ENCODE measurements at places on chromosomes 5 and 9.

- DNase-seq: no peak
These were observed 65.0 kb downstream of the AGTPBP1 start for GRCh38 chr9:85676790-85677189.

- DNase-seq: no peak
These were observed 188.6 kb upstream of the DMRT1 start for GRCh38 chr9:652914-653313.

GRCh38 chr9:88653911-88654310 is 118.9 kb downstream of the NXNL2 start:
- DNase-seq: no peak

GRCh38 chr5:41279040-41279439 is 65.7 kb upstream of the C6 start:
- DNase-seq: no peak

DNA sequence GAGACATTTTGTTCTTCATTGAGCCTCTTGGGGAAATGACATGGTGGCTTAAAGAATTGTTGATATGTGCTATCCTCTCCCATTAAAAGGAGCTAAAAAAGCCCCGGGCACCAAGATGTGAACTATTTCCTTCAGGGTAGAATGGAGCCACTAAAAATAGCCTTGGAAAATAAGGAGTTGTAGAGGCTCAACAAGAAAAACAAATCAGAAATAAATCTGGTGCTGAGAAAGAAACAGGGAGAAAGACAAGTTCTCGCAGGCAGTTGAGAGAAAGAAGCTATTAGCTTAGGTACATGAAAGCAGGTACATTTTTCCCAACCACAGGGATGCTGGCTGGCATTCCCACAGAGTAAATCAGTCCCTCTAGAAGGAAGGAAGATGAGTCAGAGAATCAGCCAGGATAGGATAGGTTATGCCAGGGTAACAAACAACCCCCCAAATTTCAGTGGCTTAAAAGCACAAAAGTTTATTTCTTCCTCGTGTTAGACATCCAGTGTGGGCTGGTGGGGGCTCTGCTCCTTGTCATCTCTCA is 134.6 kb upstream of the ADRA1B start:
- no peak for DNase-seq

GRCh38 chr9:19631181-19631580 is 157.7 kb downstream of the SLC24A2 start:
- DNase-seq: no peak

GRCh38 chr5:150297934-150298595 is 4.6 kb downstream of the ARSI start:
- DNase-seq: no peak

DNA sequence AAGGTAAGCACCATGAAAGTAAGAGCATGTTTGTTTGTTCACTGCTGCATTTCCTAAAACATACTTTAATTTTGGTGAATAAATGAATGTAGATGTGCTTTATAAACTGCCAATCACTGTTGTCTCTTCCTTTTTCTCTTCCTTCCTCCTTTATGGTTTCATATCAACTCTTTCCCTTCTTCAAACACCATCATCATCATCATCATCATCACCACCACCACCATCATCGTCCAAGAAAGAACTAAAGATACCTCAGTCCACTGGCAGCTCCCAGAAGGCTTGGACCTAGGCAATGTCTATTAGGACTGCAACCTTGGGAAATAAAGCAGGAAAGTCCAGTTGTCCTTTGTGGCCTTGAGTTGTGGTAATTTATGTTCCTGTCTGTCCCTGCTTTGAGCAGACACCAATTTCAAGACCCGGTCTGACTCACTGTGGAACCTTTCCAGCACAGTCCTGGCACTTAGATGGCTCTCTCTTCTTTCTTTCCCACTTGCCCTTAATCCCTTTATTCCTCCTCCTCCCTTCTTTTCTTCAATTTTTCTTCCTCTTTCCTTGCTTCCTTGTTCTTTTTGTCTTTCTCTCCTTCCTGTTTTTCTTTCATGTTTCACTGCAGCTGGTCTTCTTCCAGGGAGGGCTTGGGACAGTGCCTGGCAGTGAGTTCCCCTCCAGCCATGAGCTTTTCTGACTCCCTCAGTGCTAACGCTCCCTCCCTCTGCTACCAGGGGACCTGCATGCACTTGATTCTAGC is 99.3 kb downstream of the ANGPTL2 start:
- no peak for DNase-seq

- DNase-seq: no peak
These were observed 8.1 kb upstream of the TENT4A start for GRCh38 chr5:6705088-6705487.

GRCh38 chr9:13552606-13553215 is 273.2 kb upstream of the MPDZ start:
- no peak for DNase-seq

DNA sequence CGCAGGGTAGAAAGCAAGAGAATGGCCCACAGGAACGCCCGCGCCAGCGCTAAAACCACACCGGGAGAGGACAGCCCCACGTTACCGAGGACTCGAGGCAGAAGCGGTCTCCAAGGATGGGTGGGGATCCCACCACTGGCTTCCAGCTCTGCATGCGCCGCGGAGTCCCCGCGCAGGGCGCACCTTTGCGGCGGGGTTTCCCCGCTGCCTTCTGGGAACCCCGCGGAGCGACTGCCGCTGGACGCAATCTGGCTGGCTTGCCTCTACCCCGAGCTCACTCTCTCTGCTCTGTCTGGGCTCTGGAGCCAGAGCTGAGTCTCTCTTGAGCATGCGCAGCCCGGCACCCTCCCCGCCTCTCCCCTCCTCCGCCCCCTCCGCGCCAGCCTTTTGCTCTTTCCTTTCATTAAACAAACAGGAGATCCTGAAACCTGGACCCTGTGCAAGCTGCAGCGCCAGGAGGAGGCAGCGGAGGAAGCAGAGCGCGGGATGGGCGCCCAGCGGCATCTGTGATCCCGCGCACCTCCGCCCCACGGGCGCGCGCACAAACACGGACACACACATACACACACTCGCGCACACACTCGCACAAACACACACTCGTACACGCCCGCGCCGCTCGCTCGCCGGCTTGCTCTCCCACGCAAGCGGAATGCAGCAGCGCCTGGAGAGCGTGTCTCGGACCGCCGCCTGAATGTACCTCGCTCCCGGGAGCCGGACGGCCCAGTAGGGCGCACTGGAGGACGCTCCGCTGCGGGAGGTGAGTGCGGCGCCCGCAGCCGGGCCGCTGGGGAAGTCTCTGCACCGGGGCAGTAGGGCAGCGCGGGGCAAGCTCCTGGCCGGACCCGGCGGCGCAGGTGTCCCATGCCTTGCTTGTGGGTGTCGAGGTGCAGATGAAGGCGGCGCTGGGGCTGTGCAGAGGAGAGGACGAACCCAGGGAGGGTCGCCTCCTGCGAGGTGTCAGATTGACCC is at the start of gene PLPPR1:
Gene PLPPR1, plus strand, starts transcription at position 382 of the 969 bp plus-strand sequence.
- DNase-seq: peak; percentile 55

- DNase-seq: peak; percentile 18
These were observed 500.0 kb downstream of the SPATA31D1 start for GRCh38 chr9:82488313-82489200.

DNA sequence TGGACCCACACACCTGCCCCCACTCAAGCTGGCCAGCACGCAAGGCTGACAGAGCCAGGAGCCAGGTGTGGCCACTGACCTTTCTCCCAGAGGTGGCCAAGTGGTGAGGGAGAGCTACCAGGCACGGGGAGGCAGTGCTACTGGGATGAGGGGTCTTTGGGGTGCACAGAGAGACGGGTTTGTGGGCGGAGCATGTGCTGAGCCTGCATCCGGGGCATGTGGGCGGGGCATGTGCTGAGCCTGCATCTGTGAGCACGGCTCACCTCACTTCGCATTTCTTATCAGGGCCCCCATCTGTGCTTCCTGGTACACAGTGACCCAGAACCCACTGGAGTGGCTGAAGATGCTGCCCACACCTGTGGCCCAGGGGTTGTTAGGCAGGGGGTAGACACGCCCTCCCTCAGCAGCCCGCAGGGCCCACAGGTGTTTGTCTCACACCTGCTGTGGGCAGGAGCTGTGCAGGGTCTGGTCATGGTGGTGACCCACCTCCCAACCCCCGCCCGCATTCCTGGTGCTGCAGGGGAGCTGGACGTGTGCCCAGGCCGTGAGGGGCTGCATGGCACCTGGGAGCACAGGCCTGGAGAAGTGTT is 21.5 kb downstream of the CCDC187 start:
- no peak for DNase-seq

- no peak for DNase-seq
These were observed 61.4 kb upstream of the RANBP3L start for GRCh38 chr5:36363101-36363500.

DNA sequence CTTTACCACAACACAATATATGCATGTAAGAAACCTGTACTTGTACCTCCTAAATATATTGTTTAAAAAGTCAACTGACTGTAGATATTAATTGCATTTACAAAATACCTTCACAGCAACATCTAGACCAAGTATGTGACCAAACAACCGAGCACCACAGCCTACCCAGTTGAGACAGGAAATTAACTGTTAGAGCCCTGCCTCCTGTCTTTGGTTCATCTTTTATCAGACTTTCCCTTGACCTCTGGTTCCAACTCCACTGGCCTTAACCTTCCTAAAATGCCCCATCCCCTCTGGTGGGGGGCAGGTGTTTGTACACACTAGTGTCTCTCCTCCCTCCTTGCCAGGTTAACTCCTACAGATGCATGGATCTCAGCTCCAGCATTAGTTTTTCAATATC is 155.0 kb upstream of the PANK3 start:
- no peak for DNase-seq

DNA sequence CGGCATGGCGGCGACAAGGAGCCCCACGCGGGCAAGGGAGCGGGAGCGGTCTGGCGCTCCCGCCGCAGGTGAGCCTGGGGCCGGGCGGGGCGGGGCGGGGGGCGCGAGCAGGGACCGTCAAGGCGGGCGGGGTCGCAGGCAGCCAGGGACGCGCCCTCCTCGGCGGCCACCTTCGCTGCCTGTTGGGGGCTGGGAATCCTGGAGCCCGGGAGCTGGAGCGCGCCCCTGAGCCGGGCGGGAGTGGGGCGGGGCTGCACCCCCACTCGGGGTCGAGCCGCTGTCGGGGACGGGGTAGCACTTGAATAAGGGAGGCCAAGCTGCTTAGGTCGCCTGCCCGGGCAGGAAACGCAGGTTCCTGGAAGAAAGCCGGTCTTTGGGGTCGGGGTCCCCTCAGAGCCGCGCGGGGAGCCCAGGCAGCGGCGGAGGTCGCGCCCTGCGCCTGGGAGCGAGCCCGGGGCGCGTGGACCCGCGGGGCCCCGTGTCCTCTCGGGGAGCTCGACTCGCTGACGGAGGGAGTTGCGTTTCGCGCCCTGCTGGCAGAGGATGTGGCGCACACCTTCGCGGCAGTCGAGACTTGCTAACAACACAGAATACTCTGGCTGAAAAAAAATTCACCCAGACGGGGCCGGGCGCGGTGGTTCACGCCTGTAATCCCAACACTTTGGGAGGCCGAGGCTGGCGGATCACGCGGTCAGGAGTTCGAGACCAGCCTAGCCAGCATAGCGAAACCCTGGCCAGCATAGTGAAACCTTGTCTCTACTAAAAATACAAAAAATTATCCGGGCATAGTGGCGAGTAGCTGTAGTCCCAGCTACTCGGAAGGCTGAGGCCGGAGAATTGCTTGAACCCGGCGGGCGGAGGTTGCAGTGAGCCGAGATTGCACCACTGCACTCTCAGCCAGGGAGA is 552 bp downstream of the OTULINL start:
- DNase-seq: peak; percentile 78

- DNase-seq: peak; percentile 75
These were observed 19.2 kb downstream of the KCTD16 start for GRCh38 chr5:144189800-144190429.

GRCh38 chr9:84671586-84672521 is 2.3 kb downstream of the NTRK2 start:
- DNase-seq: no peak

DNA sequence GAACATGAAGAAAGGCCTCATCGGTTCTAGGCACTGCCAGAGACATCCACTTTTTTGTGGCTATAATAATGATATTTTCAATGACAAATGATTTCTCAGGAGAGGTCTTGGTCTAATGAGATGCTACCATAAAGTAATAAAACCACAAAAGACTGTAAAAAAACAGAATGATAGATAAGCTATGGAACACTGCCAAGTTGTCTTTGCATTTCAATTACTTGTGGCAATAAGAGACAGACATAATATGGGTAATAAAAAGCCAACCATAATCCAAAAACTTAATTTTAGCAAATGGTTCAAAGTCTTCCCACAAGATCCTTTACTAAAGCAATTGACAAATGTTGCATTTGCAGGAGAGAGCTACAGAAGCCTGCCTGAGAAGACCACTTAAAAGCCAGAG is 292.5 kb downstream of the ATPSCKMT start:
- no peak for DNase-seq

GRCh38 chr5:3365501-3366215 is 230.0 kb upstream of the IRX1 start:
- no peak for DNase-seq

GRCh38 chr5:75108931-75109596 is 56.7 kb upstream of the GCNT4 start:
- DNase-seq: no peak

- no peak for DNase-seq
These were observed 66.8 kb upstream of the IL17B start for GRCh38 chr5:149445739-149446369.

DNA sequence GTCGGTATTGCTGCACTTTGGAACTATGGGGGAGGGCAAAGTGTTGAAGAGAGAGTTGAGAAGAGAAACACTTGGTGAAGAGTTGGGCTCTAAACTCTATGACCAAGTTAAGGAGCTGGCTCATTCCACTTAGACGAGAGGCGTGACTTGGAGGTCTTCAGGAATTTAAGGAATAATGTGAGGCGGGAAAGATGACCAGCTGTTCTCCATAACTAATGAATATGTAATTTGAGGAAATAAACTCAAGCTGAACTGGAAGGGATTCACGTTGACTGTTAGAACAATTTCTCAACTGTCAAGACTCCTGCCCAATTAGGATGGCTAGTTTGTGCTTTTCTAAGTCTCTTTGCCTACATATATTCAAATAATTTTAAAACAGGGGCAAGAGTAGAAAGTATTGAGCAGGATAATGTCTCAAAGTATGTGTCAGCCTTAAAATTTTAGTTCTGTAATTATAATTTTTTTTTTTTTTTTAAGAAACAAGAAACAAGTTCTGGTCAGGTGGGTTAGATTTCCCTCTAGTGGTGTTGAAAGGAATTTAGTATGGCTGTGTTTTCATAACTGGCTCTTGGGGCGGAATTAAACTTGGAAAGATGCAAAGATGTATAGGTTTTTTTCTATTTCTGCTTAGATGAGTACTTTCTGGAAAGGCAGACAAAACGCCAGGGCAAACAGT is 33.4 kb downstream of the TMEM252 start:
- DNase-seq: no peak

DNA sequence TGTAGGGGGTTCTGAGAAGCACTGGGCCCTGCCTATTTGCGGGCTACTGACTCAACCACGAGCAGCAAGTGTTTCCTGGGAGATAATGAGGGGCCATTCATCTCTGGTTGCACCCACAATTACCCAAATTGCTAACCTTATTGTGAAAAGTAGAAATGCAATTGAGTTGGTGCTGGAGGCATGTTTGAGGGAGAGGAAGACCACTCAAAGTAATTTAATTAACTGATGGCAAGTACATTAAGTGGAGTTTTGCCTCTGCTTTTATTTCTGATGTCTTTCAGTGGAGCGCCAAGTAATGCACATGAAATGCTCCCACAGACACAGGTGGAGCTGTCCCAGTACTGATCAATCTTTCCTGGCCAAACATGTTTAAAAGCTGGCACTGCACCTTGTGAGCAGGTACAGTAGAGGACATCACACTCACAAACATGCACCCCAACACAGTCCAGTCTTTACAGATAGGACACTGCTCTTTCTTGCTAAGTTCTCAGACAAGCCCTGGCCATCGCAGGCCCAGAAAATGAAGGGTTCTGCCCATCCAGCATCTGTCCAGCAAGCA is 195.4 kb downstream of the HSPA4 start:
- no peak for DNase-seq

Measured in BE2C (cell line).